ENCODE measurements at places on chromosomes 12 and 14.
A peak's percentile ranks its signal among the peaks of the same experiment; 100 is the strongest.

DNA sequence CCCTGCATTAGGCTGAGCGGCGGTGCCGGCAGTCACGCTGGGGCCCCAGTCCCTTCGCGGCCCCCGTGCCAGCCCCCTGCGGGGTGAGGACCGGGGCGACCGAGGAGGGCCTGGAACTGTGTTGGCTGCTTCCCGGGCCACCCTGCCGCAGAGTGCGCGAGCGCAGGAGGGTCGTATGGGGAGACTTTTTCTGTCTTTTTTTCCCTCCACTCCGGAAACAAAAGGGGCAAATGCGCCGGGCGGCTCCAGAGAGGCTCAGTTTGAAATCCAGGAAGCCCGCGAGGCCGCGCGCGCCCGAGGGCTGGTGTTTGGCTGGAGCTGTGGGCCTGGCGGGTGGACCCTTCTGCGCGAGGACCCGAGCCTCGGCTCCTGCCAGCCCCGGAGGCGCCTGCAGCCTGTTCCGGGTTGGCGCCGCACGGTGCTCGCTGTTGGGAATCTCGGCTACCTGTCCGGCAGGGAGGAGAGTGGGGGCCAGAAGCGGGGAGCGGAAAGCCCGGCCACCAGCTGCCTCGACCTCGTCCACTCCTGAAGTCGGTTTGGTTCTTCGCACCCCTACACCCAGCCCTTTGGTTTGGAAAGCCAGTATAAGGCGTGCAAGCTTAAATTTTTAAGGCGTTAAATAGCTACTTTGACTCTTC, 638 bp downstream of the PLEKHG3 start:
- no peak for DNase-seq

DNA sequence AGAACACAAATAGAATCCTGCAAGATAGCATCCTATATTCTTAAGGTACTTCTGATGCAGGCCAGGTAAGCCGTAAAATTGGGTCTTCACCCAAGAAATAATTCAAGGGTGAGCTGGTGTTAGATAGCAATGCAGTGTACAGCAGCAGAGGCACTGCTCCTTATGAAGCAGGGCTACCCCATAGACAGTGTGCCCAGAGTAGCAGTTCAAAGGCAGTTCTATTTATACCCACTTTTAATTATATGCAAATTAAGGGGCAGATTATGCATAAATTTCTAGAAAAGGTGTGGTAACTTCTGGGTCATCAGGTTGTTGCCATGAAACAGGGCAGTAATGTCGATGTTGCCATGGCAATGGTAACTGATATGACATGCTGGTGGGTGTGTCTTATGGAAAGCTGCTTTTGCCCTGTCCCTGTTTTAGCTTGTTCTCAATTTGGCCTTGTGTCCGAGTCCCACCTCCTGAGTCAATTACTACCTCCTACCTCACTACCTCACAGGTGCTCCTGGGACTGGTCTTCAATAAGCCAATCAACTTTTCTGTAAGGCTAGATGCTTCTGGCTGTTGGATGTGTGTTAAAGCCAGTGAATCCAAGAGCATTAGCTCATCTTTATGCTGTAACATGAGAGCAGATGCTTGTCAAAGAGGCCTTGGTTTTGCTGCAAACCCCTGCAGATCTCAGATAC, 61.0 kb downstream of the PPM1A start:
- DNase-seq = no peak

GRCh38 chr12:111339321-111339938, 29.5 kb downstream of the PHETA1 start:
- DNase-seq = no peak

- peak; percentile 79 for DNase-seq
Observed at GRCh38 chr12:51814311-51815088, 34.0 kb downstream of the FIGNL2 start.

DNA sequence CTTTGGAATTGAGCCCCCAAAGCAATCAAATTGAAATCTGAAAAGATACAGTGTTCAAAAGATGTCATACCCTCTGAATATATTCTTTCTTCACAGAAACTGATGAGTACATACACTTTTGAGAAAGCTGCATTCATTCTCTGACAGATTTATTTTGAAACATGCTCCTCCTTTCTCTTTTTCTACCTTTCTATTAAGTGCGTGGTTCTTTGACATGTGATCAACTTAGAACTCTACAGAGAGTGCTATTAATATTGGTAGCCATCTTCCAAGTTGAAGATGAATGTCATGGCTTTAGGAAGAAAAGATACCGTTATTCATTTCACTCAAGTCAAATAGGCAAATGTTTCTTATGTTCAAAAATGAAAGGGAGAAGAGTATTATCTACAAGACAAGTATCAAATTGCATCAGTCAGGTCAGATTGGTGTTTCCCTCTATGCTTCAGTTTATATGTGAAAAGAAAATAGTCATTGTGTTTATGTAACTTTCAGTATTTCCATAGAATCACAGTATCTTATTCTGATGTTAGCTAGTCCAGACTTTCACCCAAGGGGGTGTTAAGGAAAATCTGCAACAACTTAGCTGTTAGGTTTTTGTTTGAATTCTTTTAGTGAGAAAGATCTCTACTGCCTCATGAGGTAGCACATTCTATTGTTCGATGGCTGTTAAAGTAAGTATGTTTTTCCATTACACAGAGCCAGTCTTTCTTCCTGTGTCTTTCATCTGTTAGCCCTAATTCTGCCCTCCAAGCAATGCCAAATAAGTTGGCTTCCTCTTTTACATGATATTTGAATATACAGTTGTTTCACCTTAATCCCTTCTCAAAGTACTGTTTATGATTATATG, 55.4 kb upstream of the GARIN2 start:
- DNase-seq = no peak
